Stimulated activated CD8-positive, alpha-beta memory T cell treated with anti-CD3 and anti-CD28 coated beads, Interleukin-4, amount 100 ng/mL, for 1 hour (primary cell): ENCODE measurements at places on chromosomes 12 and 14.

GRCh38 chr14:69570836-69571330 lies 3.8 kb downstream of the CCDC177 start:
- no peak for DNase-seq

DNA sequence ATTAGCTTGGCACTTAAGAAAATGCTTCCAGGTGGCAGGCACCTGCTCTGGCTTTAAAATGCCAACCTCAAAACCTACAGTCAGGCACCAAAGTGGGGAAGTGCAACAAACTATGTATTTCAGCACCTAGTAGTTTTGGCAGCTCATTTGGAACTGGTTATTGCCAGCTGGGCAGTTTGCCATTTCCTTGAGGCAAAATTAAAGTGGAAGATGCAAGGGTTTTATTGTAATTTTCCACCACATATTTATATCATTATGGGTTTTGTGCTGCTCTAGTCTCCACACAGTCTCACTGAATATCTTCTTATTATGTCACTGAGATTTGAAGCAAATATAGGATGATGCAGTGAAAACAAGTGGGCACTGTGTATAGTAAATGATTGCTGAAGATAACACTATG lies 117.0 kb downstream of the PRKD1 start:
- DNase-seq: no peak

DNA sequence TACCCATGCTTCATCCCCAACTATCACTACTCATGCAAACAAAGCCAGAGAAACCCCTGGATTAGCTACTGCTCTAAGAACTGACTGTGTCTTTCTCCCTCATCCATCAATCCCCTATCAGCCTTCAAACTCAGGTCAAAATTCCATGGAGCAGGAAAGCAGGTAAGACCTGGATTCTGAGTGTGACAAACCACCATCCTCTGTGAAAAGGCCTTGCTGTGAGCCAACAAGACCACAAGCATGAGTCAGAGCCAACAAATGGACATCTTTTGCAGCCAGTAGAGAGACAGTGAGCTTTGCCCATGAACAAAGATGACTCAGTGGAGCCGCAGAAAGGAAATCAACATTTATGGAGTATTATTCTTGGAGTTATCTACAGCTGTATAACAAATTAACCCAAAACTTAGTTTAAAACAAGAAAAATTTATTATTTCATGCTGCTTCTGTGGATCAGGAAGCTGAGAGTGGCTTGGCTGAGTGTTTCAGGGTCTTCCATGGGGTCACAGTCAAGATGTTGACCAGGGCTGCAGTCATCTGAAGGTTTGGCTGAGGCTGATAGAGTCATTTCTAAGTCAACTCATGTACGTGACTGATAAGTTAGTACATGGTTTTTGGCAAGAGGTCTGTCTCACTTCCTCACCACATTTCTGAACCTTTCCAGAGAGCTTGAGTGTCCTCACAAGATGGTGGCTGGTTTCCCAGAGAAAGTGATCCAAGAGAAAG lies 61.1 kb downstream of the PITPNM2 start:
- no peak for DNase-seq

GRCh38 chr12:43973993-43974392 lies 138.1 kb downstream of the TMEM117 start:
- DNase-seq: no peak

DNA sequence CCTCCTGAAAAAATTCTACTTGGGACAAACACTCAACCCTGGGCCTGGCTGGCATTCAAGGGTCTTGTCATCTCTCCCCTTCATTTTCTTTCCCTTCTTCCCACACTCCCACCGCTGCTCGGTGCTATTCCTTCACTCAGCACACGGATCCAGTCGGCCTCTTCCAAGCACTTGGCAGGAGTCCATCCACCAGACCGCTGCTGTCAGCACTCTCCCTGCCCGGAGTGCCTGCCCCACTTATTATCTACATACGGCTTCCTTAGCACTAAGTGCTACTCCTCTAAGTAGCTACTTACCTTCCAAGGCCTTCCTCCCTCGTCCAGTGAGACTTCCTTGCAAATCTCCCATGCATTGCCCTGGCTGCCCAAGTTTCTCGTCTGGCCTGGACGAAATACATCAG lies 29.8 kb downstream of the CALM1 start:
- no peak for DNase-seq

DNA sequence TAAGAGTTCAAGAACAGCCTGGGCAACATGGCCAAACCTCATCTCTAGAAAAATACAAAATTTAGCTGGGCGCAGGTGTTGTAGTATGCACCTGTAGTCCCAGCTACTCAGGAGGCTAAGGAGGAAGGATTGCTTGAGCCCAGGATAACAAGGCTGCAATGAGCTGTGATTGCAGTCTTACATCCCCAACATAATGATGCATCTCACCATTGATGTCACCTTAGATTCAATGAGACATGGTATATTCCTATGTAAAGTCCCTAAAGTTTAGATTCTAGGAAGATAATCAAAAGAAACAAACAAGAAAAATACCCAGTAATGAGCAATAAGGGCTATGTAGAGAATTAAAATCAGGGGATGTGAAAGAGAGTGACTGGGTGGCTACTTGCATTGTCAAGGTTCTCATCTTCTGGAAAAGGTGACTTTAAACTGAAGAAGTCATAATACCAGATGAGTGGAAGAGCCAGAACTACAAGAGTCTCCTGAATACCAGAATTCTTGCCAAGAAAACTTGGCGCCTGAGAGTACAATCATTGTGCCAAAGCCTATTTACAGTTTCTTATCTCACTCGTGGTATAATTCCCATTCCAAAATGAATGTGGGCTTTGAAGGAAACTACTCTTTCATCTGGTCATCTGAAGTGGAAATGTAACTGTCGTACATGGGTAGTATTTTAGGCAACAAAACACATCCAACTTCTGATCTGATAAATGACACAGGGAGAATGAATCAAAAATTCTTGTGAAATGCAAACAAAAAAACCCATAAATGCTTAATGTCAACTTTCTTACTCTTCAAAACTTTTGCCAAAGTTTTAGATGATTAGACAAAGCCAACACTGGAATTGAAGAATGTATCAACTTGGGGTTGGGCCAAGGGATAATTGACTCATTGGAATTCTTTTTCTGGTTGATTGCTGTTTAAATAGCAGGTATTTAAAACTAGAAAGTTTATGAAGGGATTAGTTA lies 81.1 kb upstream of the ST8SIA1 start:
- no peak for DNase-seq

DNA sequence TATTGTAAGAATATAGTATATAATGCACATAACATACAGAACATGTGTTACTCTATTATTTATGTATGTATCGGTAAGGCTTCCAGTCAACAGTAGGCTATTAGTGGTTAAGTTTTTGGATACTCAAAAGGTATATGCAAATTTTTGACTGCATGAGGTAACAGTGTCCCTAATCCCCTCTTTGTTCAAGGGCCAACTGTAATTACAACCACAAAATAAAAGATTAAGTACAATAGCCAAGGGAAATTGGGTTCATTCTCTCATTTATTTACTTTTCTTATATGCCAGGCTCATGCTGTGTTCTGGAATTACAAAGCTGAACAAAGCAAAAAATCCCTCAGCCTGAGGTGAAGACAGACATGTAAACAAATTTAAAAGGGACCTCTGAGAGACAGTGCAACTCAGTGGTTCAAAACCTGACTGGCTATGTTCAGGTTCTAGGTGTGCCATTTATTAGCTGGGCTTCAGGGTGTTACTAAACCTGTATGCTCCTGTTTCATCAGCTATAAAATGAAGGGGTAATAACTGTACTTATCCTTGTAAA lies 43.4 kb upstream of the TSPAN8 start:
- DNase-seq: no peak

- DNase-seq: no peak
Observed at GRCh38 chr14:103071544-103072251, 12.3 kb upstream of the LBHD2 start.

DNA sequence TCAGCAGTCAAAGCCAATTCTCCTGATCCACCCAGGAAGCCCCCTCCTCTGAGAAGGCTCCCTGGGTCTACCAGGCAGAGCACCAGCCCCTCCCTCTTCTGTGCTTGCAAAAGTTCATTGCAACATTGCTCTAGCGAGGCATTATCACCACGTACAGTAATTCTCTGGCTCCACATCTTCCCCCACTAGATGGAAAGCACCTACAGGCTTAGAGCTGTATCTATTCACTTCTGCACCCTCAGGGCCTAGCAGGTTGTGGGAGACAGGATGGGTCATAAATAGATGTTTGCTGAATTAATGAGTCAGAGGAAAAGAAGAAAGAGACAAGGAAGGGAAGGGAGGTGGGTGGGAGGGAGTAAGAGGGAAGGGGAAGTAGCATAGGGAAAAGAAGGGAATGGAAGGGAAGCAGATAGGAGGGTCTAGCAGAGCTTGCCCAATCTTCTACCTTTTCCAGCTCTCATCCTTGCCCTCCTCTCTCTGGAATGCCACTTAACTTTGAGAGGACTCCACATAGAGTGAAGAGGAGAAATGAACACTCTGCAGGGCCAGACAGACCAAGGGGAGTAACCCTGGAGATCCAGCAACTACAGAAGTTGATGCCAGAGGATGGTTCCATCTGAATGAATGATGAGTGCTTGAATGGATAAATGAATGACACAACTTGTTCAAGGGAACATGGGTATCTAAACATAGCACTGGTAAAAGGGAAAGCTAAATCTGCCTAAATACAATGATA lies 42.0 kb upstream of the NT5DC3 start:
- no peak for DNase-seq

- no peak for DNase-seq
Observed at GRCh38 chr12:6942331-6942665, 1.3 kb upstream of the RNU7-1 start.

- no peak for DNase-seq
Observed at GRCh38 chr12:81078469-81079196, 754 bp downstream of the ACSS3 start.

- no peak for DNase-seq
Observed at GRCh38 chr12:124684971-124685688, 117.7 kb upstream of the NCOR2 start.

DNA sequence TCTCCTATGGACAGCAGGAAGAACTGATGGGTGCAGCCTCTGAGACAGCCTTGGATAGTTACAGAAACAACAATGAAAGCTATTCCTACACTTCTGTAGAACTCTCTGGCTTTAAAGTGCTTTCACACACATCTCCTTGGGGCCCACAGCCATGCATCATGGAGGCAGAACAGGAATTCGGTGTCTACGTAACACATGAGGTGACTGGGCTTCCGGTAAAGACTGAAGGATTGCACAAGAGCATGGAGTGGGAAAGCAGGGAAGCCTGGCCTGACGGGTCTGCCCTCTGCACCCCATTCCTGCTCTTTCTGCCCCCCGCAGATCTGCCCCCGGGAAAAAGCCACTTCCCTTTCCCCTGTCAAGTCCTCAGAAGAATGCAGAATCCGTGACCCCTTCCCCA lies 82.6 kb downstream of the VWF start:
- DNase-seq: no peak

DNA sequence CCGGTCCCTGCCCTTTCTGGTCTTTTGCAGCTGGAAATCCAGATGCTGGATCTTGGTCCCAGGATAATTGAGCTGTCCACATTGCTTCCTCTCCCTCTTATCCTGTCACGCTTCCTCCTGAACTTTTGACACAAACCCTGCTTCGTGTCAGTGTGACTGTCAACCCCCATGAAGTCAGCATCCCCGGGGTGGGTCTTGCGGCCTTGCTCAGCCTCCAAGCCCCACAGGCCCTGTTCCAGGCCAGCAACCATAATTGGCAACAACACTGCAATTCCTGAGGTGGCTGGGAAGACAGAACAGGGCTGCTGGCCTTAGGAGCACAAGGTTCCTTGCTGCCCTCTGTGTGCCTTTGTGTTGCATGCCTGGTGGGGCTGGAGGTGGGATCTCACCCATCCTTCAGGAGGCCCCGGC lies 74.9 kb downstream of the NTF3 start:
- no peak for DNase-seq

DNA sequence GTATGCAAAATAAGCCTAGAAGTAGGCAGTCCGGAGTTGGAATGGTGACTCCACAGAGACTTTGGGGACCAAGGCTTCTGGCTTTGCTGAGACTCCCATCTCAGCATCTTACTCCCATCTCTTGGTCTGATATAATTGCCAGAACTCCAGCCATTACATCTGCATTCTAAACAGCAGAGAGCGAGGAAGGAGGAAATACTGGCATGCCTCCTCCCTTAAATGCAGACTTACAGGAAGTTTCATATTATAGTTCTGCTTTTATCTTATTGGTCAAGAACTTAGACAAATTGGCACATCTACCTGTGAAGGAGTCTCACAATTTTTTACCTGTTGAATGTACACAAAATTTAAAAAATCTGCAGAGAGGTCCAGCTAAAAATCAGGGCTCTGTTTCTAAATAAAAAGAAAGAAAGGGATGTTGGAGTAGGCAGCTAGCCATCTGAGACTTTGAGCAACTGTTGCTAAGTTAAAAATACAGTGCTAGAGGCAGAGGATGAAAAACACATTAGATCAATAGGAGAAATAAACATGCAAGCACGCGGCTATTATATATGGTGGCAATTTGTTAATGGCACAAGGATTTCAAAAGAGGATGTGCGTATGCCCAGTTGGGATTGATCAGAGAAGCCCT lies 209.9 kb upstream of the HMGA2 start:
- DNase-seq: no peak

GRCh38 chr14:37254411-37254947 lies 56.7 kb downstream of the MIPOL1 start:
- no peak for DNase-seq

DNA sequence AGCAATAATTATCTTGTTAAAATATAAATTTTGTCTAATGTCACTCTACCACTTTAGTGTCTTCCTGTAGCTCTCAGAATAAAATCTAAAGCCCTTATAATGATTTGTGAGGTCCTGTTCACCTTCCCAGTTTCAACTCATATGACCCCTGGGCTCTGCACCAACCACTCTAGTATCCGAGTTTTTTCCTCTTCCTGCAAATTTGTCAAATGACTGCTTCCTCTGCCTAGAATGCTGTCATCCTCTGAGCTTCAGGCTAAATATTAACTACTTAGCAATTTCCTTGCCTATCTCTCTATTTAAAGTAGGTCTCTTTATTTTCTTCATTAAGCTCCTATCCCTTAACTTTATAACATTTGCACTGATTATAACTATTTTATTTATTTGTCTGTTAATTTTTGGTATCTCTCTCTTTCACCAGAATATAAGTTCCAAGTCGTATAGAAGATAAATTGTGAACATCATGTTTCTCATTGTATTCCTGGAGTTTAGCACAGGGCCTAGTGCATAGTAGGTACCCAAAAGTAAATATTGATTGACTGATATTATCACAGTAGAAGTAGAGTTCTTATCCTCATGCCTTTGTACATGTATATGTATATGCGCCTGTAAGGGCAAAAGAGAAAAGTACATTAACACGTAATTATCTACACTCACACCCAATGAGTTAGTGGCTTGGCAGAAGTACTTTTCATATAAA lies 196.0 kb downstream of the BCAT1 start:
- DNase-seq: no peak

DNA sequence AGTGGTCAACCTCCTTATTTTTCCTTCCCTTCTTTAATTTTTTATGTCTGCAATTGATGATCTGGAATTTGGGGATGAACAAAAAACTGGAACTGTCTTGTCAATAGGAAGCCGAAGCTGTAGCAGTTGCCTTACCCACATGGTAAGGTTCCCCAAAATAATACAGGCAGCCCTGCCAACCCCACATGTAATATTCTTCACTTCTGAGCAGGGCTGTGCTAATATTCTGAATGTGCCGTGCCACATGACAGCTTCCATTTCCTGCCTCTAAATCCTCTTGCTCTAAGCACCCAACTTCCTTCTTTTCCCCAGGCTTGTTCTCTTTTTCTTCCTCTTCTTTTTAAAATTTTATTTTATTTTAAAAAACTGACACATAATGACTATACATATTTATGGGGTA lies 39.6 kb downstream of the GPATCH2L start:
- no peak for DNase-seq

- no peak for DNase-seq
Observed at GRCh38 chr12:7150356-7150755, 20.2 kb downstream of the CLSTN3 start.

- no peak for DNase-seq
Observed at GRCh38 chr12:89796798-89797382, 88.3 kb upstream of the ATP2B1 start.
